ENCODE measurements at places on chromosomes 11 and 22.
A peak's percentile ranks its signal among the peaks of the same experiment; 100 is the strongest.

- peak; percentile 91 for DNase-seq
Observed at GRCh38 chr22:38240734-38241252, 32.0 kb downstream of the TMEM184B start.

- no peak for DNase-seq
Observed at GRCh38 chr11:44963136-44963535, 12.5 kb upstream of the TP53I11 start.

DNA sequence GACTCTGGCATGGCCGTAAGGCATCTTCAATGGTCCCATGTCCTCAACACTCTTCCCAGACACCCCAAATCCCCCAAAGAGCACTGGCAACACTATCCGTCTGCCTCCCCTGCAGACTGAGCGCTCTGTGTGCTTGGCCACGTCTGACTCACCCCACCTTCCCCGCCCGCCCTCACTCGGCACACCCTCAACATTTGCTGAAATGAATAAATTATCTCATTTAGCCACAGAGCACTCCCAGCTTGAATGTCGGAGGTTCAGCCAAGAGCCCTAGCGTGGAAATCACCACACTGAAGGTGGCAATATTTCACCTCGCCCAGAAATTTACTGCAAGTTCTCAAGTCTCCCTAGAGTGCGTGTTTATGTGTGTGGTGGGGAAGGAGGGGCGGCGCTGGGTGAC, 46.6 kb upstream of the TCF20 start:
- peak; percentile 53 for DNase-seq

- DNase-seq: no peak
Observed at GRCh38 chr22:19719050-19719482, 4.3 kb upstream of the GP1BB start.

DNA sequence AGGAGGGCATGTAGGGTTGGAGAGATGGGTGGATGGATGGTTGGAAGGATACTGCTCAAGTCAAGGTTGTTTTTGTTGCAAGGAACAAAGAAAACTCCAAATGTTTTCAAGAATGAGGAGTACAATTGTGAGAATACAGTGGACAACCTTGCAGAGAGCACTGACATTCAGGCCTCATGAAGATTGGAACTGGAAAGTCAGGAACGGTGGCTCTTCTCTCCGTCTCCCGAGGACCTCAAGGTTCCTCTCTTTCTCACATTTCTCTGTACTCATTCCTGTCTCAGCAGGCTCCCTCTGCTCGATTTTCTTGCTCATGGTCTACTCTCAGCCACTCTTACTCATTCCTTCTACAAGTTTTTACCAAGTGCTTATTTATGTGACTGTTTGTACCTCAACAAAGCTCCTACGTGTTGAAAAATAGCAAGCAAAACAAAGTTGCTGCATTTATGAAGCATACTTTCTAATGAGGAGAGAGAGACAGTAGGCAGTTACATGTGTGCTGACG, 97.6 kb downstream of the SWAP70 start:
- no peak for DNase-seq

DNA sequence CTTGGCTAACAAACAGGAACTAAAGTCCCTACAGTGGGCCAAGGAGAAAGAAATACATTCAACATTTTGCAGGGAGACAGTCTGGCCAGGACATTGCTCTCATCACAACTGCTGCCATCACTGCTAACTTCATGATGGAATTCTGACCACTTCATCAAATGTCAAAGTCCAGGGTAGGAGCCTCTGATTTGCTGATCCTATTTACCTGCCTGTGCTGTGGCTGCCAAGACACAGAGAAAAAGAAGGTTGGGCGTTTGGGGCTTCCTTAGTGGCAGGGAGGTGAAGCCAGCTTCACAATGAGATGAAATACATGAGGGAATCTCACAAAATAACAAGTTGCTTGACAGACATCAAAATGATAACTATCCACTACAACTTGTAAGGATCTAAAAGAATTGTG, 343.9 kb upstream of the CADM1 start:
- DNase-seq: no peak

DNA sequence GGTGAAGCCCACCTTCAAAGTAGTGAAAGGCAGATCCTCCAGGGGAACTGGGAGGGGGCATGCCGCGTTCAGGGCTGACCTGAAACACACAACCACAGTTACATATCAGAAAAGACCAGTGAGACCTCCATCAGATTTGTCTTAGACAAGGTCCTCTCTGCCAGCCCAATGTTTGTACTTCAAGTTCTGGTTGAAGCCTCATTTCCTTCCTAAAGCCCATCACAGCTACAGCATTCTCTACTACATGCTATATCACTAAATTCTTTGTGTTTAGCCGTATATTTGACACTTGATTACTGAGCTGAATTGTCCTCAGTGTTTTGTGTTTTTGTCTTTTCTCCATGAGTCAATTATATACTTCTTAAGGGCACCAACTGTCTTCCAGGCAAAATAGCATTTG, 40.1 kb downstream of the PI4KA start:
- no peak for DNase-seq

- DNase-seq: no peak
Observed at GRCh38 chr11:120326845-120327281, 1.8 kb downstream of the TLCD5 start.

DNA sequence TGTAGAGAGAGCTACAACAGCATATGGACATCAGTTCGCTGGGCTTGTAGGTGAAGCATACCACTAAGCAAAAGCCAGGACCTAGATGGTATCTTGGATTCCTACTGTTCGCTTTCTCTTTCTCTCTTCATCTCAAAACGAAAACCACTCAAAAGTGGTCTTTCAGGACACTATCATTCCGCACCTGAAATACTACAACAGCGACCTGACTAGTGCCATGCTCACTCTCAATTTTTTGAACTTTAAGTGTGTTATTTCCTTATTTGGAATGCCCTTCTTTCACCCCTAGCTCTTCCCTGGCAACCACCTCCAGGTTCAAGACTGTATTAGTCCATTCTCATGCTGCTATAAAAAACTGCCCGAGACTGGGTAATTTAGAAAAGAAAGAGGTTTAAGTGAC, 59.2 kb downstream of the CCDC83 start:
- no peak for DNase-seq

GRCh38 chr11:133504906-133505305, 27.4 kb downstream of the OPCML start:
- no peak for DNase-seq

DNA sequence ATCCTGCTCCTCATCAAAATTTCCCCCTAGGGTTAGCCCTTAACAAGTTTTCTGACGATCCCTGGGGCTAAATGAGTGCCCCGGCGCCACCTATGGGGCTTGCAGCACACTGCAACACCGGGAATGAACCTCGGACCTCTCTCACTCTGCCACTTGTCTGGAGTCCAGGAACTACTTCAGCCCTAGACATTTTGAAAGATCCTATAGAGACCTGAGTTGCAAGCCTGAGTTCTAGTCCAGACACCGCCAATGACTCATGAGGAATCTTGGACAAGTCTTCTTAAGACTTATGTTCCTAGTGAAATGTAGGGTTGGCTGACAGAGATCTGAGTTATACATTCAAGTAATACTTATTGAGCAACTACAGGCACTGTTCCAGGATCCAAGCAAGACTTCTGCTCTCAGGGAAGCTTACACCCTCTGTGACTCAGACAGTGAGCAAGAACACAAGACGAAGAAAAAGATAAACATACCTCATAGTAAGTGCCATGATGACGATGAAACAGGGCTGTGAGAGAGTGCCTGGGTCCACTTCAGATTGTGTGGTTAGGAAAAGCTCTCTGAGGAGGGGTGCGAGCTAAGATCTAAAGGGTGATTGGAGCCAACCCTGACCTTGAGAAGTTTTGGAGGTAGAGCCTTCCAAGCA, 10.2 kb upstream of the STK33 start:
- DNase-seq: peak; percentile 100

- no peak for DNase-seq
Observed at GRCh38 chr11:46905806-46906205, 12.5 kb downstream of the LRP4 start.

DNA sequence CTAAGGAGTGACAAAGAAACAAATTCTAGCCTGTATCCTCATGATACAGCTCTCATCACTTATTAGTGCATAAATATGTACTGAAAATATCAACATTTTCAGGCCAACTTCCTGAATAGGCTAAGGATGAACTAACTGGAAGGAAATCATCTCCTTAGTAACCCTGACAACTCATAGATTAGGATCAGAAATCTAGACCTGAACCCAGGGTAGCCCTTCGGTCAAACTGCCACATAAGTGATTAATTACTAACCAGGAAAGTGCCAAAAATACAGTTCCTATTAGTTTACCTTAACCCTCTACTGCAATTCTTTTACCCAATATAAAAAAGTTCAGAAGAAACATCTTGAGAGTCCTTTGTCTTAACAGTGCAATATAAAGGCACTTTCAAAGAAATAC, 40.0 kb downstream of the AMBRA1 start:
- DNase-seq: no peak

DNA sequence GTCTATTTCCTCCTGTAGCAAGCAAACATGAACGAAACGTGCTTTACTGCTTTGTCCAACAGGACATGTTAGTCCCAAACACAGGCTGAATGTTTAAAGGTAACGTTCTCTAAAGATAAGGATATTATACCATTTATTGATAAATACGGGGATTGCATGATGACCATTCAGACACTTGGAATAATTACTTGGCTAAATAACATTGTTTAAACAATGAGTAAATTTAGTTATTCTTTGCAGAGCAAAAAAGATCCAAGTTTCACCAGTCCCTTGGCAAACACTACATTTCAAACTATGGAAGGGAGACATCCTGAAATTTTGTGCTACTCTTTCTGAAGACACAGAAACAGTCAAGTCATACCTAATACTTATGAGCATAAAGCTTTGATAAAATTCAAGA, 88.0 kb downstream of the ZNF280B start:
- no peak for DNase-seq

DNA sequence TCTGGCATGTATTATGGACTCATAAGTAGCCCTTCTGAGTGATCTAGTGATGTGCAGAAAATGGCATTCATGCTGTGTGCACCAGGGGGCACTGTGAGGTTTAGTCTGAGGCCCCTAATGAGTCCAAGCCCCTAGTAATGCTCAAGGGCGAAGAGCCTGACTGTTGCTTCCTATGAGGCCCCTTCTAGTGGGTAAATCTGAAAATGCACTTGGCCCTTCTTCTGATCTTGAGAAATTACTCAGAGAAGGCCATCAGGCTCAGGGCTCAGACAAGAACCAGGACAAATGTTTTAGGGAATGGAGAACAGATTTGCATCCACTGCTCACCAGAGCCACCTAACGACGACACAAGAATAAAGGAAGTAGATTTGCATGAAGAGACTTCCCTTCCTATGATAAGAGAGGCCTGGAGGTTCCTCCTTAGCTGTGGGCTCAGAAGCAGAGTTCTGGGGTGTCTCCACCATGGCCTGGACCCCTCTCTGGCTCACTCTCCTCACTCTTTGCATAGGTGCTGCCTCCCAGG, 75.8 kb downstream of the GGTLC2 start:
- DNase-seq: peak; percentile 11

GRCh38 chr11:99452075-99452474, 431.3 kb downstream of the CNTN5 start:
- no peak for DNase-seq

DNA sequence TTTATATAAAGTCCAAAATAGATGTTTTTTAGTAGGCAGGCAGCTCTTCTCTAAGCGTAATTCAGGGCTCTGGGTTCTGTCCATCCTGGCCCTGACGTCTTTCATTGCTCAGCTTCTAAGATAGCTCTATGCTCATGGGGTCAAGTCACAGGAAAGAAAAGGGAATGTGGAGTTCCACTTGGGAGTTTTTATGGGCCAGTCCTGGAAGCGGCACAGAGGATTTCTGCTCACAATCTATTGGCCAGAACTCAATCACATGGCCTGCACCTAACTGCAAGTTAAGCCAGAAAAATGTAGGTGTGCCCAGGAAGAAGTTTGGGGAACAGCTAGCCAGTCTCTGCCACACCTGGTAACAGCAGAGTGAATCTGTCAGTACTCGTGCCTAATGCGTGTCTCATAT, 7.4 kb upstream of the ZBTB16 start:
- DNase-seq: no peak

DNA sequence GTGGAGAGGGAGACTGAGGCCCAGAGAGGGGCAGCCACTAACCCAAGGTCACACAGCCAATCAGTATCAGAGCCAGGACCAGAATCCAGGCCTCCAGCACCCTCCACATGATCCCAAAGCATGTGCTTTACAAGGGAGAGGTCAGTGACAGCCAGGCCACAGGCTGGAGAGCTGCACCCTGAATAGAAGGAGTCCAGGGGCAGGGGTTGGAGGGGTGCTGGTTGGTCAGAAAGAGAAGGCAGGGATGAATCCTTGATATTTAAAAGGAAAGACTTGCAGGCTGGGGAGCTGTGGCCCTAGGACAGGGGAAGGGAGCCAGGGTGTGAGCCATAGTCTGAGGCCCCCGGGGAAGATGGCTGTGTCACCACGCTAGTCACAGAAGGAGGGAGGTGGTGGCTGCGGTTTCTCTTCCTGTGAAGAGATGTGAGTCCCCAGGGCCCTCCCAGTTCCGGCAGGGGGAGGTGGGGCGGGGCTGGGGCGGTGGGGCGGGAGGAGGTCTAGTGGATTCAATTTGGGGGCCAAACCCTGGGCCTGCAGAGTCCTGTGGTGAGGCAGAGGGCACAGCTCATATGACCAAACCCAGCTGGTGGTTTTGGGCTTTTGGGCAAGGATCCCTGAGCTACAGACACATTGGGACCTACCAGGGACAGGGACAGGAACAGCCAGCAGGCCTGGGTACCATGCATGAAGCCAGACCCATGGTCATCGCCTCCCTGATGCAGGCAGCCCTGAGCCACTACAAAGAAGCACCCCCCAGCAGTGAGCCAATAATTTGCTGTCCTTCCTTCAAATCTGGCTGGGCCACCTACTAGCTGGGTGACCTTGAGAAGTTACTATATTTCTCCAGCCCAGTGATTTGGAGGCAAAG, 14.0 kb downstream of the RAC2 start:
- peak; percentile 71 for DNase-seq

GRCh38 chr11:57964660-57965059, 59.0 kb upstream of the OR9Q1 start:
- no peak for DNase-seq

DNA sequence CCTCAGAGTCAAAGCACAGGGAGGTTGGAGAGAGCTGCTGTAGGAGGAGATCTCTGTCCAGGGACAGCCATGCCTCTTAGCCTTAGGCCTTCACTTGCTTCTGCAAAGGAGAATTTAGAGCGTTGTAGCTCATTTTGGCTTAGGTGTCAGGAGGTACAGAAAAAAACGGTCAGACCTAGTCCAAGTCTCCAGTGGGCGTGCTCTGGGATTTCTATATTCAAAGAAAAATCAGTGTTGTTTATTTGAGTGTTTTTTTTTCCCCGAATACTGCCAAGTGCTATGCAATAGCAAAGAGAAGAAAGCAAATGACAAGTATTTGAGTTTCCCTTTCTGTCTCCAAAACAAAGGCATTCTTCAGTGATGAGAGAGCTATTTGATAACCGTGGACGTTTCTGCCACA, 22.7 kb upstream of the OPCML start:
- DNase-seq: no peak

DNA sequence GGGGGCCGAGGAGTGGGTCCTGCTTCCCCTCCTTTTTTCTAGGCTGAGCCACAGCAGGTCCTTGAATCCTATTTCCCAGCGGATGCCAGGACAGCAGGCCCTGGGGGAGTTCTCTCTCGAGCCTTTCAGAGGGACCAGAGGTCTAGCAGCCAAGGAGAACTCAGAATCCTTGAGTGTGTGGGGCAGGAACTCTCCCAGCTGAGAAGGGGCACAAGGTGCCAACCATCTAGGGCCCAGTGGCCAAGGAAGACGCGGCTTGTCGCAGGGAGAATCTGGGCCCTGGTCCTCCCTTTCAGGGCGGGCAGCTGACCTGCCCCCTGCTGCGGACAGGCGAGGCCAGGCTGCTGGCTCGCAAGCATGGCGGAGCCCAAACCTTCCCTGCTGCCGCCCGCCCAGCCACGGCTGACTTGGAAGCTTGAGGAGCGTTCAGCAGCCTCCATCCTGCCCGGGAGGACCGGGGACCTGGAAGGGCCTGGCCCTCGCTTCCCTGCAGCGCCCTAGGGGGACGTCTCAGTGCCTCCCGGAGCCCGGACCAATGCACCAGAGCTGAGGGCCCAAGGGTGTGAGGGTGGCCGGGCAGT, 972 bp upstream of the TSSC4 start:
- DNase-seq: no peak

Measured in fibroblast of skin of abdomen (primary cell).